ENCODE measurements at places on chromosomes 1 and 21.

GRCh38 chr1:47847763-47848162, 149.4 kb downstream of the TRABD2B start:
- no peak for DNase-seq

- DNase-seq = no peak
Measured at GRCh38 chr1:183255073-183255472, 69.0 kb downstream of the LAMC2 start.

GRCh38 chr1:24930260-24931145, at the start of gene RUNX3:
TSS of gene RUNX3 (minus strand) at chr1:24930276. CDS start at chr1:24929868, 408 bp downstream.
- DNase-seq = peak; percentile 93

GRCh38 chr1:91826649-91827048, 59.3 kb downstream of the TGFBR3 start:
- no peak for DNase-seq

DNA sequence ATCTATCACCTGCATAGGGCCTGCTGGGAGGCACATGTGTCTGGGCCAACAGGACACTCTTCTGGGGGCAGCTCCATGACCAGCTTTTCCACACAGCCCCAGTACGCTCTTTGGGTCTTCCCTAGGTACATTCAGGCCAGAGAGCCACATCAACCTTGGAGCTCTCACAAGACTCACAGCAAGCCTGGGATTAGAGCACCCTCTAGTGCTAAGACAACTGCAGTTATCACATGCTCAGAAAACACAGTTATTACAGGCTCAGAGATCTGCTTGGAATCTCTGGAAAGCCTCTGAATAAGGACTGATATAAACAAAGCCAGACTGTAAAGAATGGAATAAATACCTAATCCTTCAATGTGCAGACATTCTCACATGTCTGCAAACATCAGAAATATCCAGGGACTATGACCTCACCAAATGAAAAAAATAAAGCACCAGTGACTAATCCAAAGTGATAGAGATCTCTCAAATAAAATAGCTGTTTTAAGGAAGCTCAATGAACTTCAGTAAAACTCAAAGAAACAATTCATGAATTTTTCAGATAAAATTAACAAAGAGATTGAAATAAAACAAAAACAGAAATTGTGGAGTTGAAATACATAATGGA, 563.9 kb upstream of the NR5A2 start:
- DNase-seq = peak; percentile 10

DNA sequence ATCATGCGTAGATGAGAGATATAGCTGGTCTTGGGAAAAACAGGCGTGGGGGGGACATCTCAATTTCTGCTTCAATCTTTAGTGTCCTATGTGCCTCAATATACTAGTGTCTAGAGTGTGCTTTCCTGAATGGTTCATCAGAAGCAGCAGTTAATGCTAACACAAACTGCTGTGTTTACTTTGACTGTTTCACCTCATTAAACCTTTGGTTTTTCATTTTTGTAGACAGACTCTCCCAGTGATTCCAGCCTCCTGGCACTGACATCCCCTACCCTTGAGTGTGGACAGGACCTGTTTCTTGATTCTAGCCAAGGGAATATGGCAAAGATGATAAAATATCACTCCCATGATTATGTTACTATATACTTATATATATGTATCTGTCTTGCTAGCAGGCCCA, 37.6 kb downstream of the ZYG11A start:
- DNase-seq = no peak

- DNase-seq = no peak
Measured at GRCh38 chr1:154751690-154752089, 118.4 kb downstream of the KCNN3 start.

DNA sequence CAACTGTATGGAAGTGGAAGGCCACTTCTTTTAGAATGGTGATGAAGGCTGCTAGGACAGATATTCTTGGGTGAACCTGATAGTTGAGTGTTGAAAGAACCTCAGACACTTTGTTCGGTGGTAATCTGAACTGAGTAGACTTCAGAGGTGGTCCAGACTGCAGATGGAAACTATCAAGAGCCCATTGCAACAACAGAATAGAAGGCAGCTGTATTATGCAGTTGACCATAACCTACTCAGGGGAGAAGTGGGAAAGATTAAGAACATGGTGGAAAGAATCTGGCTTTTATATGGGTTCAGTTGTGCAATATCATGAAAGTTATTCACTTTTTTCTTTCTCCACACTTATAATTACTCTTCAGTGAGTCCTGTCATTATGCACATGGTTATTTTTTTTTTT, 194.0 kb downstream of the KCNK2 start:
- DNase-seq = no peak

- DNase-seq = no peak
Measured at GRCh38 chr1:11448373-11449099, 30.4 kb upstream of the DISP3 start.

DNA sequence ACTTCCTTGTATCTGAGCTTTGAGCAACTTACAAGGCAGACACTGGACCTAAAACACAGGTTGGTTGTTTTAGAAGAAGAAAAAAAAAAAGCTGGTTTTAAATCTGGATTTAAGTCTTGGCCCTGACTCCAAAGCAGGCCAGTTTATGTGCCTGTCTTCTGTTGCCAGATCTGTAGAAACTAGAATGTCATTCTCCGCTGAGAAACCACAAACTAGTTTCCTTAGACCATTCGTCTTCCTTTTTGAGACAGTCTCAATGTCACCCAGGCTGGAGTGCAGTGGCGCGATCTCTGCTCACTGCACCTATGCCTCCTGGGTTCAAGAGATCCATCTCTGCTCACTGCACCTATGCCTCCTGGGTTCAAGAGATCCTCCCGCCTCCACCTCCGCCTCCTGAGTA, 33.9 kb downstream of the APP start:
- DNase-seq = no peak
